ENCODE measurements at places on chromosomes 5 and 9.

GRCh38 chr5:97418462-97418861 is 235.4 kb upstream of the RIOK2 start:
- DNase-seq, result no peak

GRCh38 chr9:33076046-33077004 is at the start of gene SMU1:
TSS of gene SMU1 (minus strand) at chr9:33076674. CDS start at chr9:33076608, 66 bp downstream.
- peak; percentile 94 for DNase-seq

DNA sequence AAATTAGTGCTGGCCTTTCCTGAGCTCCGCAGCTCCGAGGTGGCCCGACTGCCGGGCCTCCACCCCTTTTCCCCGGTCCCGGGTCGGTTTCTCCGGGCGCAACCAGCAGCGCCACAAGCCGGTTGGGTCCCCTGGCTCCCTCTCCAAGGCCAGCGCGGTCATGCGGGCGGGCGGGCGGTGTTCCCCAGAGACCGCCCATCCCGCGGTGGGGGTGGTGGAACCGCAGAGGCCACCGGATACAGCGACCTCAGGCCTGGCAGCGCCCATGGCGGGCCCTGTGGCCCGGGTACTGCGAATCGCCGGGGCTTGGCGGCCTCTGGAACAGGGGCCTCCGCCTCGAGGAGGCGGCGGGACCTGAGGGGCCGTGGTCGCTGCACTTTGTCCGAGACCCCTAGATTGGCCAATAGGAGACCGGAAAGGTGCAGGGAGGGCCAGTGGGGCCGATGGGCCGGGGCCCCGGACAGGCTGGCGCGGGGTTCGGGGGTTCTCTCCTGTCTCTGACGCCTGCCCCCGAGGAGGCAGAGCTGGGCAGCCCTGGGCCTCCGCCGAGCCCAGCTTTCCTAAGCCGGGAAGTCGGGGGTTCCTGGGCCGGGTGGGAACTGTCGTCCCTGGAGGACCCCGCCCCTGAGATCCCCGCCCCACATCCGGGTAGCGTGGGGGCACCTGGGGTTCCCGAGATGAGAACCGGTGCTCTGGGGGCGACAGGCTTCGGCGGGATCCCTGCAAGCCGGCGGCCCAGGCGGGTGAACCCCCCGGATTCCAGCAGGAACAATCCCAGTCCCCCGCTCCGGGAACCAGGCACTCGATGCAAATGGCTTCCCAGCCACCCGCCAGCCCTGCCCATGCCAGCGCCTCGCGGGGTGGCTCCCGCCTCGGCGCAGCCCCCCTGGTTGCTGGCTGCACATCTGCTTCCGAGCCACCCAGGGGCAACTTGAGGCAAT is 293.9 kb downstream of the ZSWIM6 start:
- no peak for DNase-seq

DNA sequence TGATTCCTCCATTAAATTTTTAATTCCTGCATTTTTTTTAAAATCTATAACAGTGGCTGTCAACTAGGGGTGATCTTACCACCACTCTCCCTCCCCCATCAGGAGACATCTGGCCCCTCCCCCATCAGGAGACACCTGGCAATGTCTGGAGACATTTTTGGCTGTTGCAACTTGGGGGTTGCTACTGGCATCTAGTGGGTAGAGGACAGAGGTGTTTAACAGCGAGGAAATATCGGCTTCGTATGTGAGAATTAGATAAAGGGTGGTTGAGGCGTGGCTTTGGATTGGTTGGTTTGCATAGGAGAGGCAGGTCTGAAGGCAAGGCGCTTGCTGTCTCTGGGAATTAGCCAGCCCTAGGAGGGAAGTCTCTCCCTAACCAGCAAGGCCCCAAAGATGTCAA is 10.5 kb downstream of the CDHR2 start:
- DNase-seq, result no peak

- DNase-seq, result no peak
Observed at GRCh38 chr9:110064803-110065202, 143.2 kb downstream of the C9orf152 start.

DNA sequence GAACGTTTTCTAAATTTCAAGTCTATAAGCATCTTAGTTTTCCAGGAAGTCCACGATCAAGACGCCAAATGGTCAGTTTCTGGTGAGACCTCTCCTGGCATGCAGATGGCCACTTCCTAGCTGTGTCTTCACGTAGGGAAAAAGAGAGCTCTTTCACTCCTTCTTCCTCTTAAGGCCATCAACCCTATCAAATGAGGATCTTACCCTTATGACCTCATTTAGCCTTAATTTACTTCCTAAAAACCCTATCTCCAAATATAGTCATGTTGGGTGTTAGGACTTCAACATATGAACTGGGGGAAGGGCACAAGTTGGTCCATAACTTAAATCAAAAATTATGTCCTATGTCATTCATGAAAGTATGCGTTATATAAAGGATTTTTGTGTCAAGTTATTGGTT is 229.5 kb downstream of the ARL15 start:
- no peak for DNase-seq

DNA sequence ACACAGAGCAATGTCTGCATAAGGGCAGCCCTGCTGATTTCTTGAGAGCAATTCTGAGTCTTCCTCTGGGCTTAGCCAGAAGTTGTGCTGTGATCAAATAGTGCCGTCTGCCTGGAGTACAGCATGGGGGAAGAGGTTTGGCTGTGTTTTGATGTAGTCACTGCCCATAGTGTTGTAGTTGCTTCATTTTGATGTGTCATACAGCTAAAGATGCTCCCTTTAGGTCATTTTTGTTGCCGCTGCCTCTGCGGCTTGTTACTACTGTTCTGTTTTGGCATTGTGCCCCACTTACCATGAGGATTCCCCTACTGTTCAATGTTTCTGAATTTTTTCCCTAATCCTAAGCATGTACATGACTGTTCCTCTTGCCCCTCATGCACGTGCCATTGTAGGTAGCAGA is 23.0 kb downstream of the SLC36A1 start:
- DNase-seq, result no peak

GRCh38 chr5:169052207-169052606 is 248.7 kb downstream of the SLIT3 start:
- no peak for DNase-seq

GRCh38 chr5:95256991-95257390 is 27.9 kb downstream of the MCTP1 start:
- no peak for DNase-seq

- DNase-seq, result no peak
Observed at GRCh38 chr5:38651806-38652205, 95.4 kb upstream of the LIFR start.

- no peak for DNase-seq
Observed at GRCh38 chr9:4168526-4168925, 131.3 kb downstream of the GLIS3 start.

DNA sequence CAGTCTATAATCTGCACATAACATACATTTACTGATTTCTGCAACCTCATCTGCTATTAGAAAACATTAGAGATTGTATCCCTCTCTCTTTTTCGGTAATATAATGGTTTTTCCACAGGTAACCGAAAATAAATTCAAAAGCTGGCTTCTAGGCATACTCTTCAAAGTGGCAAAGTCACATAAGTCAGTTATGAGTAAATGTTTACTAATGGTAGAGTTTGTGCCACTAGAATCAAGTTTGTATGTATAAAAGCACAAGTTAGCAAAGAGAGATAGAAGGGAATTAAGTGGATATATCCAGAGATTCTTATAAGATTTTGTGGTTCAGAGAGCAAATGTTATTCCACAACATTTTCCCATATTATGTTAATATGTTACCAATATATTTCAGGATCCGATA is 86.9 kb downstream of the MYO10 start:
- no peak for DNase-seq

DNA sequence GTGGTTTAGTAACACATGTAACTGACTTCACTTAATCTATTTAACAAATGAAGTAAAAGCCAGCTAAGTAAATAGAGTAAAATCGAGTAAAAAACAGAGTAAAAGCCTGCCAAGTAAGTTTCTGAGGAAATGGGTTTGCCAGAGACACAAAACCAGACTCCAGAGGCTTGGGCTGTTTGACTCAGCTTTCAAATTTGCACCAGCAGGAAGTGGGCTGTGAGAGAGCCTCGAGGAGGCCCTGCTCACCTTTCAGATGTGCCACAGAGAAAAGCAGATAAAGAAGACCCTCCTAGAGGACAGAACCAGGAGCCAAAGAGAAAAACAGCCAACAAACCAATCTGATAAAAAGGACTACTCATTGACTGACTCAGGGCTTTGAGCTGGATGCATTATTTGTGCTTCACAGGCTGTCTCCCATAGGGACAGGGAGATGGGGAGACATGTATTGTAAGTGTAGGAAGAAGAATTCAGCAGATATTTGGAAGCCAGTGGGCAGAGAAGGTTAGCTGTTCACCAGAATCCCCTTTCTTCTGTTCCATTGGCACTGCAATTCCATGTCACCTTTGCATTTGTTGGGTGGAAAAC is 14.4 kb upstream of the AMACR start:
- DNase-seq, result no peak

DNA sequence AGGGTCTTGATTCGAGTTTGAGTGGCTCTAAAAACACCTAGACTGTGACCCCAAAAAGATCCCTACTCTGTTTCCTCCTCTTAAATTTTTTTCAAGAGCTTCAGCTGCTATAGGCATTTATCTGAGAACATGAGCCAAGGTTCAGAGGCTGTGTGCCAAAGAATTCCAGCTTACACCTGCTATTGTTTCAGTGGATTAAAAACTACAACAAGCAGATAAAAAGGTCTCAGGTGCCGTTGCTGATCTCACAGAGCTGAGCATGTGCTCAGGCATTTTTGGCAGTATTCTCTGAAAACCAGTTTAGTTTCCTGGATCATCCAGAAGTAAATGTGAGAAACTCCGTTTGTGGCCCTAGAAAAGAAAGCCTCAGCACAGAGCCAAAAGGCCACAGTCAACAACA is 349.2 kb downstream of the DEPDC1B start:
- no peak for DNase-seq

- DNase-seq, result no peak
Observed at GRCh38 chr9:114938687-114939575, 8.5 kb upstream of the TNFSF8 start.

DNA sequence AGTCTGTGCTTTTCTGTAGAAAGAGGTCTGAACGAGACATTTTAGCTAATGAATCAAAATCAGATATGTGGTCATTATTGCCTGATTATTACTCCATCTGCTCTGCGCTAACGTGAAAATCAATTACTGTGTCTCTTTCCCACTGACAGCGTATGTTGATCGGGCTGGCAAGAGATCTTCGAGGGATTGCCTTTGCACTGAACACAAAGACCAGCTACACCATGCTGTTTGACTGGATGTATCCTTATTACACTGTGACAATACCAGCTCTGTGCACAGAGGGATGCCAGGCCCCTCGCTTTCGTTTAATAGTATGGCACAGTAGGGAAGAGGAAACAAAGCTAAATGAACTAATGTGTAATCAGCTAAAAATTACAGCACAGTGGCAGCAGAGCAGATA is 103.7 kb upstream of the TLX3 start:
- DNase-seq, result no peak

DNA sequence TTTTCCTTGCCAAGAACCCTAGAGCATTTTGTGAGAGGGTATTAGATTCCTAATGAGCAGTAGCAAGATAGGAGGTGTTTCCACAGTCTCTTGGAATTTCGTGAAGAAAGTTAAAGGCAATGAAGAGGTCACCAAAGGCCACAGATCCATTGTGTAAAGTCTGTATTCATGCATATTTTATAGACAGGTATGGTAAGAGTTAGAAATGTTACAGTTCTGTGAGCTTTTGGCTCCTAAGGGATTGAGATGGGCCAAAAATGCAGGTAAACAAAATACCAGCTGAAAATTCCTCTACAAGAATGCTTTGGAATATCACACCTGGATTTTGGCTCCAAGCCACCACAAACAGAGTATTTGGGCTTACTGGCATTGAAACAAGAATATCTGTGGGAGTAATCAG is 47.4 kb upstream of the FST start:
- DNase-seq, result no peak

GRCh38 chr5:54772684-54773083 is 212.7 kb downstream of the ESM1 start:
- no peak for DNase-seq

GRCh38 chr5:18114151-18114757 is 480.0 kb downstream of the TAF11L14 start:
- no peak for DNase-seq

DNA sequence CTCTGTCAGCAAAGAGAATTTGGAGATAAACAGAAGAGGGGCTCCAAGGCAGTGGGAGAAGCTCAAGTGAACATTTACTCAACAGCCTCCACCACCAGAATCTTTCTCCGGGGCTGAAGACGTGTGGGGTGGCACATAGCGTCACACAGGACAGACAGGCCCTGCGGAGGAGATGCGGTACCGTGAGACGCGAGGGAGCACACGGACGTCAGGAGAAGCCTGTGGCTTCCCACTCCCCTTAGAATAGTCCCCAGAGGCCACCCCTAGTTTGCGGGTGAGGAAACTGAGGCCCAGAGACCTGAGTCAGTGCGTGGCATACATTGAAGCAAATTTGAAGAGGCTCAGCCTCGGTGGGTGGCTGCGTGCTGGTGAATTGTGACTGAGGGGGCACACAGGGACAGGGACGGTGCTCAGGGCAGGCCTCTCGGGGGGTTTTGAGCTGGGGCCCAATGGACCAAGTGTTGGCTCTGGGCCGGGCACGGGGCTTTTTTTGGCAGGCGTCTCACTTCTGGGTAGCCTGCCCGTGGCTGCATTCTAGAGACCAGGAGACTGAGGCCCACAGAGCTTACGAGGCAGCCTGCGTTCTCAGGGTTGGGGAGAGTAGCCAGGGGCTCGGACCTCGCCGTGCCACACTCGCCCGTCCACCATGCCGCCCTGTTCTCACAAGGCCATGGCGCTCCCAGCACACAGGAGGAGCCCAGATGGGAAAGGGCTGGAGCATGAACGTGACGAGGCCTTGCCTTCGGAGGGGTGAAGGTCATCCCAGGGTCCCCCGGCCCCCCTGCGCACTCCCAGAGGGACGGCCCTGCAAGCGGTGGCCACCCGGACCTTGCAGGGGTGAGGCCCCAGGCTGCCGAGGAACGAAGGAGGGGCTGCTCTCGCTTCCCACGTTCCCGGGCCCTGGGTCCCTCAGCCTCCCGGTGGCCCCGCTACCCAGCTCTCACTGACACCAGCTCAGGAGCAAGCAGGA is 220.6 kb downstream of the C9orf50 start:
- DNase-seq, result no peak

GRCh38 chr5:87768190-87768589 is 355.5 kb upstream of the CCNH start:
- DNase-seq, result no peak

GRCh38 chr5:59021286-59021673 is 438.4 kb downstream of the RAB3C start:
- no peak for DNase-seq

DNA sequence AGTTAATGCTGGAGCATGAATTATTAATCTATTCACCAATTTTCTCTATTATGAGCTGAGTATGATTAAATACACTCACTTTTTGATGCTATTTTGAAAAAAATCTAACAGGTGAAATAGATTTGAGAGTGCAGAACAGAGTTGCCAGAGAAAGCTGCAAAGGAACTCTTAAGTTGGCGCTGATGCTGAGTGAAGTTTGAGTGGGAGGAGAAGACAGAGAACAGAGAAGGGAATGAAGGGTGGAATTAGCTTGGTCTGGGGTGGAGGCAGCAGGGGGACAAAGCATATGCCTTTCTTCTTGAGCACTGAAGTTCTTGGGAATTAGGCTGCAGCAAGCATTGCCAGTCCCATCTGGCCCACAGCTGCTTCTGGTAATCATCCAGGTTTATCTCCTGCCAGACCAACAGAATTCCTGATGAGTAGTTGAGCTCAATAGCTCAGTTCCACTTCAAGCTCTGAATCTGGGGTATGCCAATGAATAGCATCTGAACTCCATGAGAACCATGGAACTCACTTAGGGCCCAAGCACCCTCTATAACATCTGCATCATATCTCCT is 290.1 kb downstream of the HINT1 start:
- DNase-seq, result no peak
